ENCODE measurements at places on chromosomes 4 and X.

DNA sequence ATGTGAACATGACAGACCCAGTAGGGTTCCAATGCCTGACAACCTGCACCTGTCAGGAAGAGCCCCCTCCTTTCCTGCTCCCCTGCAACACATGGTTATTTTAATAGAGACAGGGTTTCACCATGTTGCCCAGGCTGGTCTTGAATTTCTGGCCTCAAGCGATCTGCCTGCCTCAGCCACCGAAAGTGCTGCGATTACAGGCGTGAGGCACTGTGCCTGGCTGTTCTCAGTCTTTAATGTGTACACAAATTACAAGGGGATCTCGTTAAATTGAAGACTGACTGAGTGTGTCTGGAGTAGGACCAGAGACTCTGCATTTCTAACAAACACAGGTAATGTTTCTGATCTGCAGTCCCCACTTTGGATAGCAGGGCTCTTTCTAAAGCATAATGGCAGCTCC is 55.4 kb downstream of the NPNT start:
- DNase-seq, result no peak

DNA sequence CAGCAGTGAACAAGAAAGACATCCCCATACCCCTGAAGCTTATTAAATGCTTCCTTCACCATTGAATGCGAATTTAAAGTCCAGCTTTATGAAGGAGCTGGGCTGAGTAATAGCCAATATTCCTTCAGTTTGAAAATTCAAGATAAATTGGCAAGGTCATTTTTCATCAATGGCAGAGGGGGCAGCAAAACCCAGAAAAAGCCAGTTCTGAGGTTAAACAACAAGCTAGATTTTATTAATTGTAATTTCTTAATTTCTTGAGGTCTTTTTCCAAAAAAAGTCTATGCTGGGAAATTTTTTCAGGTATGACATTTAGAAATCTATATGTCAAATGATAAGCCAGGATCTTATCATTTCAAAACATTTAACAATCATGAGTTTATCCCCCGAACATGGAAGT is 808.9 kb downstream of the RPA4 start:
- no peak for DNase-seq

GRCh38 chr4:3372933-3373465 is 68.8 kb upstream of the HGFAC start:
- DNase-seq, result no peak

DNA sequence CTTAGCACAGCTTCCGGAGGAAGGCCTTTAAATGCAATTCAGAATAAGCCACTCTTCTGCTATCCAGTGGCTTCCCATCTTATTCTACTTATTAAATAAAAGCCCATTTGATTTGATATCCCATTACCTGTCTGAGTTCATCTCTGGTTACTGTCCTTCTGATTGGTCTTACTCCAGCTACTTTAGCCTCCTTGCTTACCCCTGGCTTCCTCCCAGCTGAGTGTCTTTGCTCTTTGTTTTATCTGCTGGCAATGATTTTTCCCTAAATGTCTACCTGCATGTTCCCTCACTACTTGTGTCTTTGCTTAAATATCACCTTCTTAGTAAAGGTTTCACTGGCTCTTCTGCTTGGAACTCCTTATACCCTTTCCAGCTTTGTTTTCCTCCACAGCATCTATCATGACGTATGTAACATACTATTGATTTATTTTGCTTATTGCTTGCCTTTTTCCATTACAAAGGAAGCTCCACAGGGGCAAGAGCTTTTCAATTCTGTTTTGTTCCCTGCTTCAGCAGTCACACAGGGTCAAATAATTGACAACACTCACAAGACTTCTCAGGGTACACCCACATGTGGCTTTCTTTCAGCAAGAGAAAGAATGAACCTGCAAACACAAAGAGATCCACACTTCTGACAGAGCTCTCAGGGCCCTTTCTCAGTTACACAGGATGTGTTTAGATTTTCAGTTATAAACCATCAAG is 63.8 kb downstream of the TBC1D19 start:
- no peak for DNase-seq

DNA sequence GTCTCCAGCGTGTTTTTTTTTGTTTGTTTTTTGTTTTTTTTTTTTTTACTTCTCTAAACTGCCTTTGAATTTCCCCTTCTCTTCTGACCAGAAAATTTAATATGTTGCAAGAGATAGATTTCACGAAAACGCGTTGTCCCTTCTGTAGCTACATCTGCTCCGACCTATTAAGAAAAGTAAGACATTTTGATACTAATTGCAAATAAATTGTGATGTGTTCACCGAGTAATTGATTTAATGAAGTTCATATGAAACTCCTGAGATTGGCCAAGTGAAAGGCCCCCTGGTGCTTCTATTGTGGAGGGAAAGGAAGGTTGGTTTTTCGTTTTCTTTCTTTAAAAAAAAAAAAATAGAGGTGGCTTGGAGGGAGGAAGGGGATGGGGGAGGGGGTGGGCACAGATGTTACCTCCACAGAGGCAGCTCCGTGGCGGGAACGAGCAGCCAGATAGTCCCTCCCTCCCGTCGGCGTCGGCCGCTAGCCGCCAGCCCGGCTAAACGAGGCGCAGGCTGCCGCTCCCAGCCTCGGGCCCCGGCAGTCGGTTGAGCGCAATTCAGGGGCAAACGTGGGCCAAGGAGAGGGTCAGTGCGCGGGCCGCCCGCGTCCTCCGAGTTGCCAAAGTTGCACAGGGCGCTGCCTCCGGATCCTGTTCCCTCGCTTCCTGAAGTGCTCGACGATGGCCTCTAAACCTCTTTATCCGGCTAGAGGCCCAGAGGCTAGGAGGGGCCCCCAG is 139.1 kb upstream of the ZIC3 start:
- no peak for DNase-seq

DNA sequence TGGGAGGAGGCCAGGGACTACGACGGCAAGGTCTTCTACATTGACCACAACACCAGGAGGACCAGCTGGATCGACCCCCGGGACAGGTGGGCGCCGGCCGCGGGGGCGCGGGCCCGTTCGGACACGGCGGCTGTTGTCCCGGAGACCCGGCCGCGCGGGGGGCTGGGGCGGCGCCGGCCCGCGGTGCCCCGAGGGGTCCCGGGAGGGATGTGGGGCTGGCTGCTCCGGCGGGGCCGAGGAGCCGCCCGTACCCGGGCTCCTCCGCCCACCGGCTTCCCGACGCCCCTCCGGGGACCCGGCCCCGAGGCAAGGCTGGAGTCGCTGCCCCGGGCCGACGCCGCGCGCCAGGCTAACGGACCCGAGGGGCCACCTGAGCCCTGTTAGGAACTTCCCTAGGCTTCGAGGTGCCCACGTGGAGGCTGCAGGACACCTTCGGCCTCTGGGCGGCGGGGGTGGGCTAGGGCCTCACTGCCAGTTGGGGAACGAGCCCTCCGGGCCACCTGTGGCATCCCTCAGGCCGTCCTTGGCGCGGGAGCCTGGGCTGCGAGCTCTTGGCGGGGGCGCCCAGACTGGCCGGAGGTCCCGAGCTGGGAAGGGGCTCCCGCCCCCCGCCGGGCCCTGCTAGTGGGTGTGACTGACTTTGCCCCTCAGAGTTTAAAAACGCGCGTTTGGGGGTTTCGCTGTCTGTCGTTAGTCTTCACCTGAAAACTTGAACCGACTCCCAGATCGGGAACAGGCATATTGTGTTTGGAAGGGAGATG is 660 bp downstream of the WWC2 start:
- peak; percentile 60 for DNase-seq

DNA sequence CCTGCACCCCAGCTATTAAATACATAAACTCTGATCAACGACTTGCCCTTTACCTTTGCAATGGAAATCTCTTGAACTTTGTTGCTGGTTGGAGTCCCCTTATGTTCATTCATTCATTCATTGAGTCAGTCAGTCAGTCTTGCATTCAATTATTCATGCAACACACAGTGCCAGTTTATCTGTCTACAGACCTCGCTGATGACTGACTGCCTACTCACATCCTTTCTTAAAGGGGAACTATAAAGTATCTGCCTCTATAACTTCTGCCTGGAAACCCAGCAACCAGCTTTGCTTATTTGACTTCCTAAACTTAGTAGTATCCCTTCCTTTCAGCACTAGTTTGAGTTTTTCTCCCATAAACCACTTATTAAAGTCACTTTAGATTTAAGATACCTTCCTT is 620.8 kb upstream of the ADGRL3 start:
- DNase-seq, result no peak

DNA sequence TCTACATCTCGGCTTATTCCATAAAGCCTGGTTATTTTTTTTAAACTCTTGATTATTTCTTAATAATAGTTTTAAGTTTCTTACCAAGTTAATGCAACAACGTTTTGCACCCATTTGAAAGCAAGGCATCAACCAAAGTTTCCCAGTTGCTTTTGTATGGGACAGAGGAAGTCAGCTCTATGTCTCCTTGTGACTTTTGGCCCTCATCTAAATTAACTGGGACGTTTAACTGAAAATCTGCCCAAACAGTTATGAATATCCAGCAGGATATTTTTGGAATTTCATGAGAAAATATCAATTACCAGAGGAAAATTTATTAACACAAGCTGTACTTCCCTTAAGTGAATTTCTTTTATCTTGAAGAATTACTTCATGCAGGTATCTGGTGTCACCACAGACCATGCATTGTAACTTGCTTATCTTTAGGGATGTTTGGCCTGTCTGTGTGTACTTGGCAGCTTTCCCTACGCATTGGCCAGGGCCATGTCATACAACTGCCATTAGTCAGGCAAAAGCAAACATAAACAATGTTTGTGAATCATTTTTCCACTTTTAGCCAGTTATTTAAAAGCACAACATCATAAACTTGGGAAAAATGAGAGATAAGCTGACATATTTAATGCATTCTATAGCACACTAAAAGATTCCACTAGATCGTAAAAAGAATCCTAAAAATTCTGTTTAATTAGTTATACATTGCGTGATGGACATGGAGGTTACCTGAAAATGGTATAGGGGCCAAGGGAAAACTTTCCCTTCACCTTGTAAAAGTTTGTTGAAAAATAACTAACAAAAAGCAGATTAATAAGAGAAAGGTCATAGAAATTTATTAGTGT is 101.4 kb upstream of the PDE5A start:
- DNase-seq, result no peak

DNA sequence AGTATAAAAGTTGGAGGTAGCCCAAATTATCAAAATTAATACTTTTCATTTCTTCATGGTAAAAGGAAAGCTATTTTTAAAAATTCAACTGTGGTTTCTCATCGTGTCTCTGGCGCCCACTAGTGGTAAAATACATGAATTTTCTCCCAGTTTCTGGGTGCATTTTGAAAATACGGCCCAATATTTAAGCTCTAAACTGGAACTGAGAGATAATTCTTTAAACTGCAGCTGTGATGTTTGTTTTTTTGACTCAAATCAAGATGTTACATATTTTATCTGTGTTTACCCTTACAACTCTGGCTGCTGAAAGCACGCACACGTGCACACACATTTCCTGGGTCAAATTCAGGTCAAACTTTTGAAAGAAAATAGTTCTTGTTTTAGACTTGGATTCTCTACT is 123.9 kb upstream of the ACSL4 start:
- no peak for DNase-seq

DNA sequence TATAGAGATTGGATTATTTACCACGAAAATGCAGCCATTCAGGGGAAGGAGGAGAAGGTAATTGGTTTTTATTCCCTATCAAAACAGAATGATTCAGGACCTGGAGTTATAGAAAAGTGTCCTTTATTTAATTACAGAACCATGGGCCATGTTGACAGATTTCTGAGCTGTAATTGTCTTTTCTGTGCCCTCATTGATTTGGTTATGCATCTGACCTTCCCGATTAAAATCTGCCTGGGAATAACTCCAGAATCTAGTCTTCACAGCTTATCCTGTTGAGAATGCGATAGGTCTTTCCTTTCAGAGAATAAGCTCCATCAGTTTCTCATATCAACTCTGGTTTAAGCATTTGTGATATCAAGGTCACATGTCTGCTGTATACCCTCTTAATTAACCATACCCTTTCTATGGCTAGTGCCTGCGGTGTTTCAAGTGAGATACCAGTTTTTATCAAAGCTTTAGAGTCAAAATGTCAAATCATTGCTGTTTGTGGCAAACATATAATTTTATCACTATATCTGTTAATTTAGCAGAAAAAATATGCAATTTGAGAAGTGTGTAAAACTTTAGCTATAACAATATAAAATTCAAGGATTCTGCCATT is 37.2 kb upstream of the ANK2 start:
- no peak for DNase-seq

- no peak for DNase-seq
These were observed 970.8 kb upstream of the TENM3 start for GRCh38 chr4:181272422-181272821.

DNA sequence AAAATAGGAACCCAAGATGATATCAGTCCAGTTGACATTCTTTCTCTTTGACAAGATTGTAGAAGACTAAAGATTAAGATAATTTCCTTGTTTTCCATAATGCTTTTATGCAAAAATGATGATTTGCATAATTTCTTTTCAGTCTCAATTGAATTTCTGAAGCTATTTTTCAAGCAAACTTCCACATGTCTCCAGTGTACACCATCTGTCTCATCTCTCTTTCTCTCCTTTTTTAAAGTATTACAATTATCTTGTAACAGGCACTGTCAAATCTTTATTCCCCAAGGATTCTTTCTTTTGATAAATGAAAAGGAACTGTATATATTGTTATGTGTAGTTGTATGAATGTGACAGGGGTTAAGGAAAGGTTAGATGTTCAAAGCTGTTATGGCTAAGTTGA is 7.9 kb upstream of the SH3RF1 start:
- DNase-seq, result no peak

DNA sequence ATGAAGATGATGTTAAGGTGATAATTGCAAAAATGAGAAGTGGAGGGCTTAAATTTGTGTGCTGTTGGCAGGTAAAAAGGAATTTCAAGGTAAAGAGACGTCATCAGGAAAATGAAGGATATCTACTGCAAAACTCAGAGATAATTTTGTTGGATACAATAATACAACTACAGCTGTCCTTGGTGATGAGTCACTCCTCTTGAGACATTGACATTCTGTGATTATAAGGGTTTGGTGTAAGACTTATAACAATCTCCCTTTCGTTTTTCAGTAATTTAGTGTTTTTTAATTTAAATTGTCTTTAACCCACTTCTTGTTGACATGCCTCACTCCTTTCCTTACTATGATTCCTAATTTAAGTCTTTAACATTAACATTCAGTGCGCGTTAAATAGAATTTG is 1074.1 kb upstream of the SLIT2 start:
- DNase-seq, result no peak

GRCh38 chrX:99909946-99910345 is 500.1 kb downstream of the PCDH19 start:
- no peak for DNase-seq

DNA sequence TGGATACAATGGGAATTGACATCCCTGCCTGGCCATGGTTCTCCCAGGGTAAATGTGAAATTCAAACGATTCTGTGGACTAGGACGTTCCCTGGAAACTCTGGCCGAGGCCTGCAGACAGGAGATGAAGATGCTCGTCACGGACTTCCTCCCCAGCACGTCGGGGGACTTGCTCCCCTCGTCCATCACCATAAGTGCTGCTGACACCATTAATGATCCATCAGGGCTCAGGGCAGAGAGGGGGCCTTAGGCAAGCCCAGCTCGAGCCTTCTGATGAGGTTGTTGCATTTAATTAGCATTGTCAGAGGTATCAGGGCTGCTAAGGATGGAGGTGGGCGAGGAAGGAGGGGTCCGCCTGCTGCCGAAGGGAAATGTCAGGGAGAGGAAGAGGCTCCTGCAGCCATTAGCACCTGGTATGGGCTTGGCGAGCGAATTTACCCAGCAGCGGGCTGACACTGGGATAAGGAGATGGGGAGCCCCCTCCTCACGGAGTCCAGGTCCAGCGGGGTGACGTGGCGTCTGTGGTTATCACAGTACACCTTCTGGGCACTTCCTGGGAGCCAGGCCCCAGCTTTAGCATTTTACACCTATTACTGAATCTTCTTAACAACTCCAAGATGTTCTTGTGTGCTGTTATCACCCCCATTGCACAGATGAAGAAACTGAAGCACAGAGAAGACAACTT is 83.1 kb downstream of the PPP2R2C start:
- no peak for DNase-seq

Data from left hindlimb (tissue), 1 donor.